ENCODE measurements at places on chromosomes 2 and 18.
A peak's percentile ranks its signal among the peaks of the same experiment; 100 is the strongest.

DNA sequence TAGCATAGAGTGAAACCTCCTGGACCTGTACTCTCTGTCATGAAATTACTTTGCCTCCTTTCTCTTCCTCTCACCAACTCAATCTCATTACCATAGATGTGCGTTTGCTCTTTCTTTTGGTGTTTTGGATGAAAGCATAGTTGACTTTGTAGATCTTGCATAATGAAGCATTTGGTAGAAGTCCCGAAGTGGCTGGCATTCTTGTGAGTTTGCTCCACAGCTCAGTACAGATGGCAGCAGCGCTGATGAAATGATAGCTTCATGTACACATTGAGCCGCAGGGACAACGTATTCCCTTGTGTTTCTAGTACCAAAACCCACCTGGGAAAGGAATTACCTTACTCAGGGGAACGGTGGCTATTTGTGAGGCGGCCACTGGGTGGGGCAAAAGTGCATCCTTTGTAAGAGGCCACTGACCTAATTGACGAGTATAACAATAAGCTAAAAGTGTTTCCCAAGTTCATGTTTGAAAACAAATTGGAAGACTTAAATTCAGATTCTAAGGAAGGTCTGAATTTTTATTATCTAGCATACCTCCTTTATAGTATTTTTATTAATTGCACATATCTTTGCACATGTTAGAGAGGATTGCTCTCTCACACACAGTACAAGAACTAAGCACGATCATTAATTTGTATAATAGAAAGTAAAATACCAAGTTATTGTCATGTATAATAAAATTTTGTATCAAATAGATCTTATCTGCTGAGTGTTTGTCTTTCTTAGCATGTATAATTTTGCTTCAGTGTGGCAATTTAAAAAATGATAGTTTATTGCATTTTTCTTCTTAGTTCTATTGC is 25.4 kb upstream of the CDH7 start:
- DNase-seq = no peak

DNA sequence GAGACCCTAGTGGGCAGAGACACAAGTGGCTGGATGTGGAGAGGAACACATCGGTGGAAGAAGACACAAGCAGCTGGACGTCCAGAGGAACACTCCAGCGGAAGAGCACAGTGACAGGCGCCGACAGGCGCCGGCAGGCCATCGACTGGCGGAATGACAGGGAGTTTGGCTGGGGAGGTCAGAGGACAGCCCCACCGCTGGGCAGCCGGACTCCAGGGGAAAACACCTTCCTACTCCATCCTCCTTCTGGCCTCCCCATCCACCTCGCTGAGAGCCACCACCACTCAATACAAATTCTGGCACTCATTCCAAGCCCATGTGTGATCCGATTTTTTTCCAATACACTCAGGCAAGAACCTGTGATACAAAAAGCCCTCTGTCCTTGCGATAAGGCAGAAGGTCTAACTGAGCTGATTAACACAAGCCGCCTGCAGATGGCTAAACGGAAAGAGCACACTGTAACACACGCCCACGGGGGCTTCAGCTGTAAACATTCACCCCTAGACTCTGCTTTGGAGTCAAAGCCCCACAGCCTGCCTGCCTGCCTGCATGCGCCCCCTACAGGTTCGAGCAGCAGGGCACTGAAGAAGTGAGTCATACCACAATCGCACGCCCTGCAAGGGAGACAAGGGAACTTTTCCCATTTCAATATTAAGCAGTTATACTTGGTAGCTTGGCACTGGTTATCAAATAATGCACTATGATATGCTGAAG is 50.2 kb upstream of the LRP1B start:
- peak; percentile 3 for DNase-seq

DNA sequence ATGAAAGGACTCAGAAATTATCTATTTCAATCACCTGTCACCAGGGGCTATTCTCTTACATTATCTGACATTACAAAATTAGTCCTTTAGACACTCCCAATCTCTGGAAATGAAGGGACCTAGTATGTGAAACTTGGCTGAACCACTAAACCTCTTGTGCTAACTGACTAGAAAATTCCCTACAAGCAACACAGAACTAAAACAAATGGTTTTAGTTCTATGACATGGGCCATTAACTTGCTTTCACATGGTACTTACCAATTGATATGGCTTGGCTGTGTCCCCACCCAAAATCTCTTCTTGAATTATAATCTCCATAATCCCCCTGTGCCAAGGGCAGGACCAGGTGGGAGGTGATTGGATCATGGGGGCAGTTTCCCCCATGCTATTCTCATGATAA is 16.6 kb downstream of the SERPINE2 start:
- no peak for DNase-seq

DNA sequence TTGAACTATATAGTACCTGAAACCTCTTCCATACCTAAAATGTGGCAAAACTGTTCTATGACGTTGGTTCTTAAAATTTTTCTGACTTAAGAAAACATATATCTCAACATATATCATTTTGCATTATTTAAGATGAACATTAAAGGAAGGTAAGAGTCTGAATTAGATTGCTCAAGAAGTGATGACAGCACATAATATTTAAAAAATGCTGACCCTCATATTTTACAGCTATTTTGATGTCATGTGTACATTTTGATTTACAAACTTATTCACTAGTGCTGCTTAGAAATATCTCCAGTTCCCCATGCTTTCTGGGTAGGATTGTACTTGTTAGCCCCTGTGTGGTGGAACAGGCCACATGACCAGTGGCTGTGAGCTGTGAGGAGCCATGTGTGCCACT is 666.1 kb downstream of the SATB2 start:
- DNase-seq = no peak

GRCh38 chr2:36672199-36672598 is 24.3 kb upstream of the VIT start:
- DNase-seq = peak; percentile 1

GRCh38 chr2:121355488-121355887 is 70.5 kb upstream of the TFCP2L1 start:
- DNase-seq = no peak

DNA sequence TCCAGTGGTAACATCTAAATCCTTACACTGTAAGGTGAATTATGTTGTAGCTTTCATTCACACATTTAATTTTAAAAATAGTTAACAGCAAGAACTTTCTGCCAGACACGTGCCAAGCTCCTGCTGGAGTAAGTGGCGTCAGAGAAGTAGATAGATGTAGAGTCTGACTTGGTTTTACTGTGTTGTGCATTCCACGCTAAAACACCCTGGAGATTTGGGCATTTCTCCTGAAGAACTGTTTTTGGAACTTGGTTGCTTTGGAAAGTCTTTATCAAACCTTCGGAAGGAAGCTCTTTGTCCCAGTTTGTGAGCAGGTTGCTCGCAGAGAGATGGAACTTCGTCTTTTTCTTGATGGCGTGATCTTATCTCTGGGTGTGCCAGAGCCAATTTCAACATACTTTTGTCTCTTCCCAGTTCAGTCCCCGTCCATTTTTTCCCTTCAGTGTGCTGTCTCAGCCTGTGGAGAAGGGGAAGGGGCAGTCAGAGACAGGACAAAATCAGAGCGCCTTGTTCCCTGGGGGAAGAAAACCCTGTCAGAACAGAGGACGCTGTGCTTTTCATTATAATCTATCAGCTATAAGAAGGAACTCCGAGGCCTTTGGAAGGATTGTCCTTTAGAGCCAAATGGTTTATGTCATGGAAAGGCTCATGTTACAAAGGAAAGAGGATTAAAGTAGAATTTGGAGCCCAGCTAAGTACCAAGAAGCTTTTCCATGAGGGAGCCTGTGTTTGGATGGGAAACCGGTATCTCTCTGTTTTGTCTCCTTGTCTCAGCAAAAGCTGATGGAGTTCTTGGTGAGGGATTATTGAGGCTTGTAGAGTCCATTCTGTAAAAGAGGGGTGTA is 18.9 kb downstream of the GRHL1 start:
- DNase-seq = no peak

All from midbrain (tissue), 1 donor.